ENCODE measurements at places on chromosomes 2 and 18. TPM values are rescaled to one million over a fixed set of nuclear protein-coding genes. Genes with fewer than 3 reads are reported as not detected.

GRCh38 chr2:17442334-17442733 lies 75.9 kb downstream of the RAD51AP2 start:
- H3K4me1 ChIP-seq: no peaks in the 10 kb centered on the region
- DNase-seq: peak; percentile 83
- no peak overlapping the region for H3K27ac ChIP-seq
- H3K4me3 ChIP-seq: no peak overlapping the region
- no peaks in the 10 kb centered on the region for H3K27me3 ChIP-seq
- no peaks in the 10 kb centered on the region for H3K36me3 ChIP-seq

GRCh38 chr2:38959938-38960608 lies 70.4 kb downstream of the ARHGEF33 start:
- no peaks in the 10 kb centered on the region for H3K4me1 ChIP-seq
- H3K27me3 ChIP-seq: peaks cover 4% of the 10 kb centered on the region
- no peaks in the 10 kb centered on the region for H3K36me3 ChIP-seq
- DNase-seq: peak; percentile 91
- H3K4me3 ChIP-seq: peak overlapping the region; percentile 40
- H3K27ac ChIP-seq: no peak overlapping the region

DNA sequence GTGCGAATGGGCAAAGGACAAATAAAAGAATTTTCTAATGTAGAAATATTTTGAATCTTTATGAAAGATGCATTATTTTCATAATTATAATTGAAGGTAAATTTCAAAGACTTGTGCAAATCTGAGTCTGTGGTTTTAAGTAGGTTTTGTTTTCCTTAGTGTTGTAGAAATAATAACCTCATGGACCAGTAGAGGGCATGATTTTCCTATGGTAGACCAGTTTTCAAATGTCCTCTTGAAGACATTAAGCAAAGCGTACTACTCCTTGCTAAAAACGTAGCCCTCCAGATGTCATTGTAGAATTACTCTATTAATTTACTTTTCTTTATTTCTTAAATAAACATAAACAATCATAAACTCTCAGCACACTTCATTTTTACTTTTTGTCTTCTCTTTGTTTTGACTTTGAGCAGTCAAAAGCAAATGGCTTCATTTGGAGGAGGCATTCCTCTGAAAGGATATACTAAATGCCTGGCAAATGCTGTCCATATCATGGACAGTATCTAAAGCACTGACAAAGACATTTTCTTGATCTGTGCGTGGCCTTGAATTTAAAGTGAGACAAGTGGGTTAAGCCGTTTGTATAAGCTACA lies 85.8 kb upstream of the FAM237A start:
- H3K27ac ChIP-seq: no peak overlapping the region
- no peak overlapping the region for H3K4me3 ChIP-seq
- DNase-seq: peak; percentile 73
- no peaks in the 10 kb centered on the region for H3K4me1 ChIP-seq
- H3K36me3 ChIP-seq: no peaks in the 10 kb centered on the region

- H3K4me3 ChIP-seq: no peak overlapping the region
- H3K27ac ChIP-seq: no peak overlapping the region
- no peaks in the 10 kb centered on the region for H3K36me3 ChIP-seq
- H3K4me1 ChIP-seq: no peaks in the 10 kb centered on the region
- H3K27me3 ChIP-seq: peaks cover 3% of the 10 kb centered on the region
- DNase-seq: no peak
These were observed 58.2 kb downstream of the GREB1L start for GRCh38 chr18:21300035-21300907.

The UNC80 gene
- total RNA-seq: under 0.01 TPM

DNA sequence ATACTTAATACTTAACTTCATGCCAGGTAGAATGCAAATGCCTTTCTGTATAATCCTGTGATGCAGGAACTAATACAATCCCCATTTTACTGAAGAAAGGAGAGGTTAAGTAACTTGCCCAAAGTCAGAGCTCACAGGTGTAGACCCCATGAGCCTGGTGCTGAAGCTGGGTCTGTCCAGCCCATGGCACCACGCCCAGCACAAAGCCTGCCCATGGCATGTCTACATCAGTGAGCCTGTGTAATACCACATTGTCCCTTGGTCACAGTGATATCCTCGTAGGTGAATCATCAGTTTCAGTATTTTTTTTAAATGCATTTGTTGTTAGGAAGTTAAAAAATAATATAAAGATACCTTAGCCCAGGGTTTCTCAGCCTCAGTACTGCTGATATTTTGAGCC lies 69.9 kb upstream of the MCFD2 start:
- H3K36me3 ChIP-seq: peaks cover 6% of the 10 kb centered on the region
- peaks cover 41% of the 10 kb centered on the region for H3K4me1 ChIP-seq
- no peak overlapping the region for H3K4me3 ChIP-seq

DNA sequence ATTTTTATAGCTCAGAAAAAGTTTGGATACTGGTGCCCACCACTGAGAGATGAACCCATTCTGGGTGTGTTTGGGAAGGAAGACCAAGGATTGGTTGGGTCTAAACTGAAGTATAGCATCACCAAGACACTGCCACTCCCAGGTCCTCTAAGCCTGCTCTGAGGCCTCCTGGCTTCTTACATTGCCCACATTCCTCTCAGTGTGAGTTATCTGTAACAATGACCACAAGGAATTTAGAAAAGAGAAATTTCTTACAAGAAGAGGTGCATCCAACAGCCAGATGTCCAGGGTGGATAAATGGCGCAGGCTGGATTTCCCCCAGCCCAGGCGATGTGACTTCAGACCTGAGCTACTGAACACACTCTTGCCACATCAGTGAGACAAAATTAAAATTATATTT lies 1.6 kb upstream of the GPR45 start:
- DNase-seq: peak; percentile 97
- no peaks in the 10 kb centered on the region for H3K36me3 ChIP-seq
- no peak overlapping the region for H3K4me3 ChIP-seq
- no peaks in the 10 kb centered on the region for H3K27me3 ChIP-seq

DNA sequence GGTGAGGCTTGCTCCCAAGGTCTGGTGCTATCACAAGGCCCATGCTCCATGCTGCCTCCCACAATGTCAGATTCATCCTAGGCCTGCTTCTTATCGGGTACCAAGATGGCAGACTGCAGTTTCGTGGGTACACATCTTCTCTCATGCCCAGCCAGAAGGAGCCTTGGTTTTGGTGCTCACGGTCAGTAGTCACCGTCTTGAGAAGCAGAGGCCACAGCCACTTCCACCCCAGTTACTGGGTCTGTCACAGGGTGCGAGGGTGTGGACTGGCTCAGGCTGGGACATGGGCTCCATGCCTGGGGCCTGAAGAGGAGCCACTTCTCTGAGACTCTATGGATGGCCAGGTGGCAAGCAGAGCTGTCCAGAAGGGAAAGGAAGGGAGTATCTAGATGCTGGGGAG lies 178.8 kb upstream of the HS6ST1 start:
- no peaks in the 10 kb centered on the region for H3K36me3 ChIP-seq
- no peaks in the 10 kb centered on the region for H3K4me1 ChIP-seq
- no peak overlapping the region for H3K27ac ChIP-seq
- DNase-seq: no peak
- no peak overlapping the region for H3K4me3 ChIP-seq

GRCh38 chr2:212284166-212284565 lies 254.4 kb downstream of the ERBB4 start:
- H3K27me3 ChIP-seq: no peaks in the 10 kb centered on the region
- H3K4me3 ChIP-seq: no peak overlapping the region
- H3K27ac ChIP-seq: no peak overlapping the region
- H3K36me3 ChIP-seq: no peaks in the 10 kb centered on the region
- H3K4me1 ChIP-seq: no peaks in the 10 kb centered on the region

GRCh38 chr18:23266717-23267446 lies 131.6 kb downstream of the CABLES1 start:
- H3K27ac ChIP-seq: no peak overlapping the region
- no peak overlapping the region for H3K4me3 ChIP-seq
- no peaks in the 10 kb centered on the region for H3K27me3 ChIP-seq

- H3K27ac ChIP-seq: no peak overlapping the region
- H3K4me1 ChIP-seq: peaks cover 2% of the 10 kb centered on the region
- DNase-seq: peak; percentile 62
- H3K27me3 ChIP-seq: no peaks in the 10 kb centered on the region
These were observed 51.4 kb downstream of the ZFP36L2 start for GRCh38 chr2:43175020-43175441.

- DNase-seq: no peak
- H3K4me1 ChIP-seq: no peaks in the 10 kb centered on the region
- H3K4me3 ChIP-seq: no peak overlapping the region
- H3K27me3 ChIP-seq: no peaks in the 10 kb centered on the region
These were observed 58.4 kb upstream of the ITGB6 start for GRCh38 chr2:160258492-160258805.

DNA sequence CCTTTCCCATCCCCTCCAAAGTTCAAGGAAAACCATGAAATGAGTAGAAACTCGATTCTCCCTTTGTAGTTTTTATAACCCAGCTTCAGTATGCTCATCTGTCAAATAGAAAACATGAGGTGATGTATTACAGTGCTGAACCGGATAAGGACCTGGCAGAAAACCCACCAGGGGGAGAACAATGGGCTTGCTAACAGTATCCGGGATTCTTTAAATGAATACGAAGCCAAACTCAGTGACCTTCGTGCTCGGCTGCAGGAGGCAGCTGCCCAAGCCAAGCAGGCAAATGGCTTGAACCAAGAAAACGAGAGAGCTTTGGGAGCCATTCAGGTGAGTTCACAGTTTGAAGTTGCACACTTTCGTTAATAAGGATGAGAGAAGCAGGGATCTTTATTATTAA lies 113.6 kb upstream of the TTC39C start:
- DNase-seq: no peak
- H3K36me3 ChIP-seq: no peaks in the 10 kb centered on the region
- no peaks in the 10 kb centered on the region for H3K27me3 ChIP-seq
- no peaks in the 10 kb centered on the region for H3K4me1 ChIP-seq
- no peak overlapping the region for H3K27ac ChIP-seq

DNA sequence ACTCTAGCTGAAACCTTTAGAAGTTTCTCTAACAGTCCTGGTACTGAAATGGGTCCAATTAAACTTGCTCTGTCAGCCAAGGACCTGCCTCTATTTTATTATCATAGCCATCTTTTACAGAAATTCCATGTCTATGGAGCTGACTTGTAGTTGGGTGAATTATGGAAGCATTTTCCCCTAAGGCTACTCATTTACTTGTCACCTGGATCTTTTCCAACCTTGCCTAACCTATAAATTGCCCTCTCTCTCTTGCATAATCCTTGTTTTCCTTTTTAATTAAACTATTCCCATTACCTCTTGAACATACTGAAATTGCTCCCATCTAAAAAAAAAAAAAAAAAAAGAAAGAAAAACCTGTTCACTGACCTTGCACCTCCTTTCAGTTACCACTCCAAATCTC lies 74.6 kb upstream of the DOK6 start:
- H3K36me3 ChIP-seq: no peaks in the 10 kb centered on the region
- H3K27ac ChIP-seq: no peak overlapping the region
- no peaks in the 10 kb centered on the region for H3K4me1 ChIP-seq
- H3K27me3 ChIP-seq: no peaks in the 10 kb centered on the region
- no peak overlapping the region for H3K4me3 ChIP-seq
- peak; percentile 4 for DNase-seq

The CD8B gene
- not detected for total RNA-seq

GRCh38 chr2:27262379-27263286 lies at the start of gene SLC30A3:
SLC30A3 (minus strand) TSS chr2:27263047; CDS start chr2:27262906, 141 bp downstream.
- peaks cover 75% of the 10 kb centered on the region for H3K27me3 ChIP-seq
- H3K27ac ChIP-seq: no peak within 1 kb of the TSS
- H3K4me1 ChIP-seq: peaks cover 2% of the 10 kb centered on the region
- no peak for DNase-seq
- no peaks in the 10 kb centered on the region for H3K36me3 ChIP-seq

The IL36RN gene
- total RNA-seq: not detected

- H3K4me3 ChIP-seq: no peak overlapping the region
- DNase-seq: no peak
- H3K36me3 ChIP-seq: no peaks in the 10 kb centered on the region
- no peaks in the 10 kb centered on the region for H3K27me3 ChIP-seq
- H3K27ac ChIP-seq: no peak overlapping the region
- H3K4me1 ChIP-seq: peaks cover 5% of the 10 kb centered on the region
These were observed 65.8 kb upstream of the CREB1 start for GRCh38 chr2:207464007-207464406.

GRCh38 chr18:43702399-43702798 lies 425.1 kb upstream of the SYT4 start:
- H3K4me3 ChIP-seq: no peak overlapping the region
- DNase-seq: no peak
- no peaks in the 10 kb centered on the region for H3K27me3 ChIP-seq
- no peaks in the 10 kb centered on the region for H3K4me1 ChIP-seq

GRCh38 chr18:48531908-48532307 lies 6.9 kb upstream of the CTIF start:
- H3K36me3 ChIP-seq: no peaks in the 10 kb centered on the region
- H3K27ac ChIP-seq: no peak overlapping the region
- H3K4me3 ChIP-seq: no peak overlapping the region
- DNase-seq: no peak
- no peaks in the 10 kb centered on the region for H3K27me3 ChIP-seq
- H3K4me1 ChIP-seq: peaks cover 16% of the 10 kb centered on the region

GRCh38 chr2:238986491-238987351 lies 138.8 kb downstream of the TWIST2 start:
- H3K36me3 ChIP-seq: no peaks in the 10 kb centered on the region
- no peak overlapping the region for H3K27ac ChIP-seq
- no peak for DNase-seq

DNA sequence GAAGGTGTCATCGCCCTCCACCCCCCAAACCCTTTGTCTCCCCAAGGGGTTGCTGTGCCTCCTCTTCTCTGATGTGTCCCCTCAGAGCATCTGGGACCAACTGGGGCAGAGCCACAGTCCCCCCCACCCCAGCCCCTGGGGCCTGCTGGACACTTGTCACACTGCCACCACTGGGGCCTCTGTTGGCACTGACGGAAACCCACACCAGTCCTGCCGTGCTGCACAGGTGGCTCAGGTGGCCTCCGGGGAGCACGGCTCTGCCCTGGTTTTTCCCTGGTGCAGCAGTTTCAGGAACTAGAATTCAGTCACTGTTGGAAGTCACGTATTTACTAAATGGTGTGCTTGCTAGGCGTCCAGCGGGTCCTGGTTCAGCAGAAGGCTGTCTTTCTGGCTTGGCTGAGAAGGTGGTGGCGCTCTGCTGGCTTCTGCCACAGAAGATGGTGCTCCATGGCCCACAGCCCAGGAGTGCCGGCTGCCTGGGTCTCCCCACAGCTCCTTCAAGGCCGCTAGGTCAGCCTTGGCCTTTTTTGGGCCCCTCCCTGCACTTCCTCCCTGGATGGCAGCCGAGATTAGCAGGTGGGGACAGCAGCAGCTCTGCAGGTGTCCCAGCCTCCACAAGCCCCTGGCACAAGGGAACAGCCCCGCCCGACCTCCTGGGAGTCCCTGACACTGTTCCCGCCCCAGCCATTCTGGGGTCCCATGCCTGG lies 18.6 kb upstream of the KLHL30 start:
- no peaks in the 10 kb centered on the region for H3K36me3 ChIP-seq
- H3K27me3 ChIP-seq: peaks cover 9% of the 10 kb centered on the region
- H3K27ac ChIP-seq: no peak overlapping the region
- H3K4me3 ChIP-seq: no peak overlapping the region
- no peaks in the 10 kb centered on the region for H3K4me1 ChIP-seq

The RAB6C gene
- not detected for total RNA-seq

The LIPG gene
- total RNA-seq: 0.50 TPM

DNA sequence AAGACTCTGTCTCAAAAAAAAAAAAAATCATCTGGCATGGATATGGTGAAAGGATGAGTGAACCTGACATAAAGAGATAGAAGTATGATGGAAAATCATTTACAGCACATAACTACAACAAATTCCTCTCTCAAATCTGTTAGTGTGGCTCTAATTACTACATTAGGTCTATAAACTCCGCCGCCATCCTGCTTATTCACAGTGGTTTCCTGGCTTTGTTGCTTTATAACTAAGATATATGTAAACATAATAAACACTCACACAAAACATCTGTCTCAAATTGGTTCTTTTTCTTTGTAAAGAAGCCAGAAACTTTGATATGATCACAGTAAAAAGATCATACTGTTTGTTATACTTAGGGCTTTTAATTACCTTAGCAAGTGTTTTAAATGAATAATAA lies 412.6 kb upstream of the FAM98A start:
- H3K27me3 ChIP-seq: no peaks in the 10 kb centered on the region
- H3K4me1 ChIP-seq: no peaks in the 10 kb centered on the region
- DNase-seq: no peak
- no peaks in the 10 kb centered on the region for H3K36me3 ChIP-seq
- H3K4me3 ChIP-seq: no peak overlapping the region

The DOK1 gene
- total RNA-seq: 25.7 TPM
